ENCODE measurements at places on chromosomes 4 and X.
A peak's percentile ranks its signal among the peaks of the same experiment; 100 is the strongest.

DNA sequence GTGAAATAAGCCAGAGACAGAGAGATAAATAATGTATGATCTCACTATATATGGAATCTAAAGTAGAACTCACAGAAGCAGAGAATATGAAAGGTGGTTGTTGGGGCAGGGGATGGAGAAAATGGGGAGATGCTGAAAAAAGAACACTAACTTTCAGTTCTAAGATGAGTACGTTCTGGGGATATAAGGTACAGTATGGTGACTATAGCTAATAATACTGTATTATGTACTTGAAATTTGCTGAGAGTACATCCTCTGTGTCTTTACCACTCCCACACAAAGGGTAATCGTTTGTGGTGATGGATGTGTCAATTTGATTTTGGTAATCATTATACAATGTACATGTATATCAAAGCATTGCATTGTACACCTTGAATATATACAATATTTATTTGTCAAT lies 6.6 kb downstream of the FBXL5 start:
- DNase-seq, result no peak

DNA sequence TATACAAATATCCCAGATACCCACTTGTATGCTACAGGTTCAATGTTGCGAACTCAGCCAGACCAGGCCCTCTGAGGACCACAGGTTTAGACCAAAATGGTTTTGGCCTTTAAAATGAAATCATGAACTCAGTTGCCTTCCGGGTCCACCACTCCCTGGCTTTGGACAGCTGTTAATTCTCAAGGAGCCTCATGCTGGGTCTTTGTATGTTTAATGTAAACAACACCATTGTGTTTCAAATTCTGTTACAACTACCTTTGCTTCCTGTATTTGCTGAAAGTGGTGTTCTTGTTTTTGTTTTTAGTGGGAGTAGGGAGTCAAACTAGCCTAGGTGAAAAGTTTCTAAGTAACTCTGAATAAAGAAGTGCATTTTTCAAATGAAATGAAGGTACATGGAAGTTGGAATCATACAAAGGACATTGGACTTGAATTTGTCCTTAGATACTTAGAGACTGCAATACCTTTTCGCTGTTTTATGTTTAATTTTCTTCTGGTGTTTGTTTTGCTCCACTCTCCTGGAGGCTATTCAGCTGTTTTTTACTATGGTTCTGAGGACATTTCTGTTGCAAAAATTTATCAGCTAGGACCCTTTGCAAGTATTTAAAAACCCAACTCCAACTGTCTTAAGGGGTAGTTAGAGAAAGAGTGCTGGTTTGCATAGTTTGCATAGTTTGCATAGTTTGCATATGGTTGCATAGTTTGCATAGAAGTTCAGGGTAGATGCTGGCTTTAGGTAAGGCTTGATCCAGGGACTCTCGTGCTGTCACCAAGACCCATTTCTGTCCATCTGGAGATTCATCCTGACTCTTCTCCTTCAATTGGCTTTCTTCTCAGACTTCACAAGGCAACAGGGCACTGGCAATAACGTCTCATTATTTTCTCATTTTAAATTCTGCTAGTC lies 70.1 kb downstream of the MID1IP1 start:
- DNase-seq, result peak; percentile 6

- no peak for DNase-seq
These were observed 28.1 kb downstream of the DGKK start for GRCh38 chrX:50442426-50443116.

GRCh38 chr4:33658971-33659370 lies 2585.3 kb downstream of the ARAP2 start:
- no peak for DNase-seq

GRCh38 chr4:75779105-75779757 lies 54.9 kb downstream of the USO1 start:
- DNase-seq, result no peak

DNA sequence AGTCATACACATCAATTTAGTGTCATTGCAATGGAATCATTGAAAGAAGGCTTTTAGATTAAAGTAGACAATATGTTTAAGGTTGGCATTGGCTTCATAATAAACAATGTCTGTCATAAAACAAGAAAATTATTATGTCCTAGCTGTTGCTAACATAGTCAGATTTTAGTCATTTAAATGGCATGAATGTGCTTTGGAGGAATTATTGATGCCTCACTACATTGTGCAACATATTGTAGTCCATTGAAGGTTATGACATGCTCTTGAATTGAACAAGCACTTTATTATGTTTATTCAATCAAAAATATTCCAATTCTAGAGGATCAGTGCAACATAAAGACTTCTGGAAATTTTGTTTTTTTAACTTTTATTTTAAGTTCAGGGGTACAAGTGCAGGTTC lies 489.8 kb upstream of the AMOT start:
- DNase-seq, result no peak

DNA sequence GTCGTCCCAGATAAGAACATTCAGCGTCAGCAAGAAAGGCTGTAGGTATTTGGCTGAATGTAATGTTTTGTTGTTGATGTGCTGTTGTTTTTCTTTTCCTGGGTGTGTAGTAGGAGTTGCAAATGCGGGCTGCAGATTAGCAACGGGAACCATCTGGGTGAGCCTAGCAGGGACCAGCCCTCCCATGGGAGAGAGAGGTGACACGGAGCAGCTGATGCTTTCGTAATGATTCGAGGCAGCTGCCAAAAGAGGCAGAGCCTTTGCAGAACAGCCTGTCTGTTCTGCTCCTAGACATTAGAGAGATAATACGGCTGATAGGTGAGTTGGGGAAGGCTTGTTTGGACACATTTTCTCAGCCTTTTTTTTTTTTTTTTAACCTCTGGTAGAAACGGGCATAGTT lies 25.3 kb downstream of the ARSF start:
- DNase-seq, result no peak

GRCh38 chr4:1651609-1652008 lies 32.5 kb downstream of the FAM53A start:
- no peak for DNase-seq

GRCh38 chr4:14855719-14856061 lies 146.6 kb upstream of the CPEB2 start:
- no peak for DNase-seq

DNA sequence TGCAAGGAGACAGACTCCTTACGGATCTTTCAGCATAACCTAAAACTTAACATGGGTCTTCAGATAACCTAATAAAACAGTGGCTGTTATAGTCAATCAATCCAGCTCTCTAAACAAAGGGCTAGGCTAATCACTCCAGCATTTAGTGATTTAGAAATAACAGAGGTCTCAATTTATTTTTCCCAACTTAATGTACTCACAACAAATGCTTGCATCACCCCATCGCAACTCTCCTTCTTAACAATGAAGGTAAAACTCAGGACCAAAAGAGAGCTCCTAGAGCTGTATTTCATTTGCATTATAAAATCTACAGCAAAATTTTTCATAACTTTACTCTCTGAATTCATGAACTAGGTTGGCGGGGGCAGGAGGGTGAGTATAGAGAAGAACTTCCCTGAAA lies 1.1 kb downstream of the LIN54 start:
- DNase-seq, result no peak

GRCh38 chrX:100975212-100975611 lies 5.7 kb downstream of the ARL13A start:
- no peak for DNase-seq

DNA sequence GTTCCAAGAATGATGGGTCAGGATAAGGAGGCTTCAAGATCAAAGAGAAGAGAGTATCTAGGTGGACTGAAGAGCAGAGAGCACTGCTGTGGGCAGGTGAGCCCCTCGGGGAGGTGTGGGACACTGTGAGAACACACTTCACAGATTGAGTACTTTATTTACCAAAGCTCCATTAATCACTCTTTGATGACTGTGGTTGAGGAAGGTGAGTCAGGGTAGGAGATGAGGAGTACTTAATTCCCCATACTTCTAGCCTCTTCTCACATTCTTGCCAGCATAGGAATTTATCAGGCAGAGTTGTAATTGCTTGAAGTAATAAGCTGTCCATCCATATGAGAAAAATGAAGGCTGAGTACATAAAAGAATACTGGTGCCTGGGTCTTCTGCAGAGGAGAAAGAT lies 375.3 kb downstream of the PCDH10 start:
- DNase-seq, result peak; percentile 1

DNA sequence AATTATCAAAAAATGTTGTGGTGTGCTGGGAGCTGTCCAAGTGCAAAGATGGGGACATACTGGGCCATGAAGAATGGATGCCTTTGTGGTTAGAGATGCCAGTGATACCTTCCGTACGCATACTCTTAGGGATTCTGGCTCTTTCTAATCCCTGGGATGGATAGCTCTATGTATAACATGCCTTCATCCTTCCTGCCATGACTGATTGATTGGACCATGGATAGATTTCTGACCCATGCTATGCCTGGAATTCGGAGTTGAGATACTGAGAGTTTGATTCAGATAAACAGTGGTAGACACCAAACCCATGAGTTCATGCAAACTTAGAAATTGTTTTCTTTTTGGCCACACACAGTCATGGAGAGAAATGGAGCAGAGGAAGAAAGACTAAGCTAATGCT lies 147.2 kb upstream of the WDFY3 start:
- peak; percentile 30 for DNase-seq

GRCh38 chr4:175998782-175999181 lies 66.9 kb upstream of the WDR17 start:
- no peak for DNase-seq

DNA sequence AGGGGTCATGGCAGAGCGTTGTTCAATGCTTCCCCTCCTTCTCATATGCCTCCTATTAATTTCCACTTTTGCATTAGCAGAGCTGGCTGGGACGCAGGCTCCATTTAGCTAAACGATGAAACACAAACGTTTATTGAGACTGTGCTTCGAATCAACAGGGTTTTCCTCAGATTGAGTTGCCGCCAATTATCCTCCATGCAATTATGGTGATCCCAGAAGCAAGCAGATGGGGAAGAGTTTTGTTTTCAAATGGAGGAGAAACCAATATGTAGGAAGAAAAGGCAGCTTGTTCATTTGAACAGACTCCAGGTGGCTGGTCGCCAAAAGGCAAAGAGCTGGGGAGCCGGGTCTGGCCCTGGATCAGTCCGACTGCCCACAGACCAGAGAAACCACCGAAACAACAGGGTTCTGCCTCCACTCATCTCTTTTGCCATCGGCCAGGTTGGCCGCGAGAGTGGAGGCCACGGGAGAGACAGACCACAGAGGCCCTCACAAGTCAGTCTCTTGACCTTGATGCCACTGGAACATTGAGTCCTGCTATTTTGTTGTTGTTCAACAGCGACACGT lies 184.8 kb downstream of the GBA3 start:
- no peak for DNase-seq

DNA sequence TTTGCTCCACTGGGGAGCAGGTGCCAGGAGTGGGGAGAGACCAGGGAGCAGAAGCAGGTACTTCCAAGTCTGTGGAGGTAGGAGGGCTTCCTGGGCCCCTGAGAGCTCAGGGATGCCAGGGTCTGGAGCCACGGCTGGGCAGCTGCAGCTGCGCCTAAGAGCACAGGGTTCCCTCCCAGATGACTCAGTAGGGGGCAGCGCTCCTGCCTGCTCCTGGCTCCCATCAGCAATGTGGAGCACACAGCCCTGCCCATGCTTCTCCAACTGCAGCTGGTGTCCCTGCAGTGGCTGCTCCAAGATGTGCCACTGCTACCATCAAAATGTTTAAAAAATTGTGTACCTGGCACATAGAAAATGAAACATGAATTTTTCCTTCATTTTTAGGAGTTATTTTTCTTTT lies 1028.2 kb downstream of the PCDH7 start:
- no peak for DNase-seq

DNA sequence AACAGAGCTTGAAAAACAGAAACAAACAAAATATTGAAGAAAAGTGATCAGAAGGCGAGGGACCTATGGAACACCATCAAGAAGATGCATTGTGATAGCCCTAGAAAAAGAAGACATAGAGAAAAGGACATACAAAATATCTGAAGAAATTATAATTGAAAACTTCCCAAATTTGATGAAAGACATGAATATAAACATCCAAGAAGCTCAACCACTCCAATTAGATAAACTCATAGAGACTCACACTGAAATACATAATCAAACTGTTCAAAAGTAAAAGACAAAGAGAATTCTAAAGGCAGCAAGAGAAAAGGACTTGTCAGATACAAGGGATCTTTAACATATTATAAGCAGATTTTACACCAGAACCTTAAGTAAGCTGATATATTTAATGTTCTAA lies 869.8 kb downstream of the PCDH18 start:
- DNase-seq, result no peak

GRCh38 chrX:103789004-103789403 lies 12.4 kb downstream of the PLP1 start:
- DNase-seq, result no peak

- no peak for DNase-seq
These were observed 16.1 kb downstream of the CBR4 start for GRCh38 chr4:168993714-168994510.

GRCh38 chr4:95388911-95389310 lies 159.9 kb downstream of the UNC5C start:
- no peak for DNase-seq

GRCh38 chr4:86606809-86607208 lies 12.7 kb downstream of the PTPN13 start:
- DNase-seq, result no peak

GRCh38 chr4:41197495-41197894 lies 16.8 kb downstream of the APBB2 start:
- DNase-seq, result no peak

DNA sequence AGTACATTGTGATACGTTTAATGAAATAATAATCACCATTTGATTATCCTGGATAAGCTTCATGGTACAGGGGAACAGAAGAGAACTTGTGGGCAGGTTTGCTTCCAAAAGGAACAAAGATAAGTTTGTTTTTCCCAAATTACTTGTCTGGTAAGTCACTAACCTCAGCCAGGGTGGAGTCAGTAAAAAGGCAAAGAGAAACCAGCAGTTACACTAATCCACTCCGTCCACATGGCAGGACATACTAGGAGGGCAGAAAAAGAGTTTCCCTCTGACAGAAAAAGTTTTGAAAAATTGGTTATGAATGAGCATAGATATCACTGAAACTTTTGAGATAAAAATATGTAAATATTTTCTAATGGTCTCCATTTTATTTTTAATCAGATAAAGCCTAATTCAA lies 285.9 kb downstream of the IL15 start:
- no peak for DNase-seq

GRCh38 chr4:8258552-8259212 lies 10.9 kb upstream of the HTRA3 start:
- no peak for DNase-seq

DNA sequence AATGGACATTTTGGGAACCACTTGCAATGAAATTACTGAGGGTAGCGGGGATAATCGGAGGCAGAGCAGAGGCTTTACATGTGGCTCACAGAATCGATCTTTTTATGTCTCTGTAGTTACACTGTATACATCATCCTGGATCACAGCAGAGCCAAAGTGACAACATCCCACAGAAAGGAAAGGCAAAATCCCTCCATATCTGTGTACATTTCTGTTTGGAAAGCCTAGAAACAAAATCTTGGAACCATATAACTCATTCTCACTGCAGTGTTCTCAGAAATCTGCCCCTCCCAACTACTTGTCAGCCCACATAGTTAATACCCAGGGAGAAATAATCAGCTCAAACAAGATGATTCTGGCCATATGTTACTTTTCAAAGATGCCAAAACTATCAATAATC lies 211.6 kb downstream of the DCLK2 start:
- no peak for DNase-seq

Data from fibroblast of skin of back (primary cell).